NCI-H460 (cell line): ENCODE measurements at places on chromosomes 16 and 17.

- no peak for DNase-seq
These were observed at the start of gene HBZ for GRCh38 chr16:152141-153128. HBZ (plus strand) TSS chr16:152644; CDS start chr16:152910, 266 bp downstream.

DNA sequence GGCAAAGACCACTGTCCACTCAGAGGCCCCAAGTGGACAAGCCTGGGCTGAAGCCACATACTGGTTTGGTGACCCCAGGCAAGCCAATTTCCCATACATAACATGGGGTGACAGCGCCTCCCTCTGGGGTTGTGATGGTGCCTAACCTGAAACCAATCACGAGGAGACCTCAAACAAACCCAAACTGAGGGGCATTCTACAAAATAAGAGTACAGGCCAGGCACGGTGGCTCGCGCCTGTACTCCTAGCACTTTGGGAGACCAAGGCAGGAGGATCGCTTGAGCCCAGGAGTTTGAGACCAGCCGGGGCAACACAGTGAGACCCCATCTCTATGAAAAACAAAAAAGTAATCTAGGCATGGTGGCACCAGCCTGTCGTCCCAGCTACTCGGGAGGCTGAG lies 3.6 kb downstream of the P2RX5 start:
- no peak for DNase-seq

DNA sequence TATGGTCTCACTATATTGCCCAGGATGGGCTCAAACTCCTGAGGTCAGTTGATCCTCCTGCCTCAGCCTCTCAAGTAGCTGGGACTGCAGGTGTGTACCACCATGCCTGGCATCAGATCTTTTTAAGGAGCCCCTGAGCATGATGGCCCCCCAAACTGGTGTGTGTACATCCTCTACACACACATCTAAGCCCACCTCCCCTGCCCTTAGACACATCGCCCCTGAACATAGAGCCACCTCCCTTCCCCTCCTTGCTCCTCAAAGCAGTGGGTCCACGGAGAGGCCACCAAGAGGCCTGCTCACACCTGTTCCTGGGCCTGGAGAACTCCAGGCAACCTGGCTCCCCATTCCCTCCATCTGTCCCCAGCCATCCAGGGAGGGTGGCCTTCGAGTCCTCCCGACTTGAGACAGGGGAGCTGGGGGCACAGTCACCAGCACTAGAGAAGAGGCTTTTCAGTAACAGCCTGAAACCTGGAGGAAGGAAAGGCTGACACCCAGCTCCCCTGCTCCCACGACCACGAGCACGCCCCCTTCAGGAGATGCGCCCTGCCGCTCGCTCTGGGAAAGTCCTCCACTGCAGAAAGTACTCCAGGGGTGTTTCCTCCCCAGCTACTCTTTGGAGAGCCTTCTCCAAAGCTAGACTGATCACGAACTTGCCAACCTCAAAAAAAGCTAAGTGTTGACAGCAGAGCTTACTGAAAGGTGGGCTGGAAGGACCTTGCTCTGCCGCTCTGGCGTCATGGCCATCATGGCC lies 12.6 kb upstream of the PRR29 start:
- no peak for DNase-seq

GRCh38 chr17:19753661-19754463 lies 5.8 kb upstream of the ALDH3A1 start:
- peak; percentile 87 for DNase-seq

- peak; percentile 15 for DNase-seq
These were observed 69.5 kb downstream of the AIPL1 start for GRCh38 chr17:6365200-6365943.

DNA sequence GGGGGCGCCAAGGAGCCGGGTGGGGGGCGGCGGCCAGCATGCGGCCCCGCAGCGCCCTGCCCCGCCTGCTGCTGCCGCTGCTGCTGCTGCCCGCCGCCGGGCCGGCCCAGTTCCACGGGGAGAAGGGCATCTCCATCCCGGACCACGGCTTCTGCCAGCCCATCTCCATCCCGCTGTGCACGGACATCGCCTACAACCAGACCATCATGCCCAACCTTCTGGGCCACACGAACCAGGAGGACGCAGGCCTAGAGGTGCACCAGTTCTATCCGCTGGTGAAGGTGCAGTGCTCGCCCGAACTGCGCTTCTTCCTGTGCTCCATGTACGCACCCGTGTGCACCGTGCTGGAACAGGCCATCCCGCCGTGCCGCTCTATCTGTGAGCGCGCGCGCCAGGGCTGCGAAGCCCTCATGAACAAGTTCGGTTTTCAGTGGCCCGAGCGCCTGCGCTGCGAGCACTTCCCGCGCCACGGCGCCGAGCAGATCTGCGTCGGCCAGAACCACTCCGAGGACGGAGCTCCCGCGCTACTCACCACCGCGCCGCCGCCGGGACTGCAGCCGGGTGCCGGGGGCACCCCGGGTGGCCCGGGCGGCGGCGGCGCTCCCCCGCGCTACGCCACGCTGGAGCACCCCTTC lies 484 bp downstream of the FZD2 start:
- no peak for DNase-seq

DNA sequence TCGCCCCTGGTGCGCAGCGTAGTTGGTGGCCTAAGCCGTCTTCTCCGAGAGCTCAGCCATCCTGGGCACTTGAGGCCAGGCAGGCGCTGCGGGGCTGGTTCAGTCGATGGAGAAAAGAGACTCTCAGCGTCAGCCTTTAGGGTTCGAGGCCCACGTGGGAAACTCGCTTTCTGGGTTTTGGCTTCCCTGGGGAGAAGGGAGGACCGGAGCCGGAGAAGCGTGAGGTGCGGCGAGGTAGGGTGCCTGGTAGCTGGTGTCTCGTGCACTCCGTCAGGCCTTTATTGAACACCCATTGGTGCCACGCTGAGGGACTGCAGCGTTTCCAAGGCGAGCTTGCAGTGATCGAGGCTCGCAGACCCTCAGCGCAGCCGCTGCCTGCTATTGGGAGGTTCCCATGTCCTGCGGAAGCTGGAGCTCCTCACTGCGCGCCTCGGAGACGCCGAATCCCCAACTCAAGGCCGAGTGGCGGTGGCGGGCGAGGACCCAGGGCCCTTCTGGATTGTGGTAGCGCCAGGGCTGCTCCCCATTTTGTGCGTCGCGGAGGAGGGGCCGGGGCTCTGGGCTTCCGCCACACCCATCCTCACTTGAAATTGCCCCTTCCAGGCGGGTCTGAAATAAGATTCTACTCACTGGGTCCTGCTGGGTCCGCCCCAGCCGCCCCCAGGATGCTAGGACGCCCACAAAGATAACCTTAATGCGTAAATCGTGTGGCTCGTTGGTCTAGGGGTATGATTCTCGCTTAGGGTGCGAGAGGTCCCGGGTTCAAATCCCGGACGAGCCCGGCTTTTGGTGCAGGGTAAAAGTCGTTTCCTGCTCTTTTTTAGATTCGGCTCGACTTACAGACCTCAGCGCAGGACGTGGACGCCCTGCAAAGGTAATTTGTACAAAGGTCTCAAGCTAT lies 1.2 kb downstream of the OR1F1 start:
- peak; percentile 62 for DNase-seq

GRCh38 chr17:69609473-69610305 lies 195.2 kb downstream of the MAP2K6 start:
- DNase-seq, result peak; percentile 26

DNA sequence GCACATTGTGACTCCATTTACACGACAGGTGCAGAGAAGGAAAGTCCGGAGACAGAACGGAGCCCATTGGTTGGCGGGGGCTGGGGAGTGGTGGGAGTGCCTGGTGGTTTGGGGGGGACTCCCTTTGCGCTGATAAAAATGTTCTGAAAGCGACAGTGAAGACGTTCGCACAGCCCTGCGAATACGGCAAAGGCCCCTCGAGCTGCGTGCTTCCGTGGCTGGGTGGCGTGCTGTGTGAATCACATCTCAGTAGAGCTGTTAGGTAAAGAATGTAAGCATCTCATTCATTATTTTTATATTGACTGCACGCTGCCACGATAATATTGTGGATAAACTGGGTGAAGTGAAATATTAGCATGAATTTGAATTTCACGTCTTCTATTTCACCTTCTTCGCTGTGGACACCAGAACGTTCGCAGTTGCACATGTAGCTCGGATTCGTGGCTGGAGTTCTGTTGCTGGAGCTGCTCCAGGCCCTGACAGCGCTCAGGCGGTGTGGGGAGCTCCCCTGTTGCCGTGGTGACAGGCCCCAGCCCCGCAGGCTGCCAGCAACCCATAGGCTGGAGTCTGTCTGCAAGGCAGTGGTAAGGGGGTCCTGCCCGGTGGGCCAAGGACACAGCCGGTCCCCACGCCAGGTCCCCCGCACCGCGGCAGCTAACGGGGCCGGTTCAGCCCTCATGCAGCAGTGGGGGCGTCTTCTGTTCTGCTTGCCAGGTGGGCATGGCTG lies 44.6 kb downstream of the SOX8 start:
- DNase-seq, result no peak

DNA sequence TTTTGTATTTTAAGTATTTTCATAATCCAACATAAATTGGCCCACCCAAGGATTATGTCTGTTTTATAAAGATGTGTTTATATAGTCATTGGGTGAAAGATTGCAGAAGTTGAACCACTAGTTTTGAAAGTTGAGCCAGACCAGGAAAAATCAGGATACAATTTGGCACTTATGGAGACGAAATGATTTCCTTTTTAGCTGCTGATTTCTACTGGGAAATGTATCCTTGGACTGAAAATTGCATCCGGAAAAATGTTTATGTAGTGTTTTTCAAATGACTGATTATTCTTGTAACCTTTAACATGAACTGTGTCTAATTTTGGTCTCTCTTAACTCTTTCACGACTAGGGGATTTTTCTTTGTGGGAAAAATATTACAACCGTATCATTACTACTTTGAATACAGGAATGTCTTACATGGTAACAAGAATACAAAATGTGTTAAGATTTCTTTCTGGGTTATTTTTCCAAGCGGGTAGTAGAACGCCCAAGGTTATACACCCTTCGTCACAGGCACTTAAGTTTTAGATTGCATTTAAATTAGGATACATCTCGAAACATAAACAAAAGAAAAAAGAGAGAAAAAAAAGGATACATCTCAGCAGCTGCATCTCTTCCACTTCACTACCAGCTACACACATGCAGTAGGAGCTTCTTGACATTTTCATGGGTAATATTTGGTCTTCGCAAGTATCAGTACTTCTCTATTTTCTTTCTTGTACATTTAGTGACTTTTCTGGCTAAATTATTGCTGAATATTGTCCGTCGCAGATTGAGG lies 273.0 kb upstream of the TBX2 start:
- no peak for DNase-seq

- no peak for DNase-seq
These were observed 25.1 kb downstream of the CASKIN2 start for GRCh38 chr17:75490173-75490743.

GRCh38 chr17:28216052-28216451 lies 102.9 kb upstream of the TMEM97 start:
- no peak for DNase-seq

DNA sequence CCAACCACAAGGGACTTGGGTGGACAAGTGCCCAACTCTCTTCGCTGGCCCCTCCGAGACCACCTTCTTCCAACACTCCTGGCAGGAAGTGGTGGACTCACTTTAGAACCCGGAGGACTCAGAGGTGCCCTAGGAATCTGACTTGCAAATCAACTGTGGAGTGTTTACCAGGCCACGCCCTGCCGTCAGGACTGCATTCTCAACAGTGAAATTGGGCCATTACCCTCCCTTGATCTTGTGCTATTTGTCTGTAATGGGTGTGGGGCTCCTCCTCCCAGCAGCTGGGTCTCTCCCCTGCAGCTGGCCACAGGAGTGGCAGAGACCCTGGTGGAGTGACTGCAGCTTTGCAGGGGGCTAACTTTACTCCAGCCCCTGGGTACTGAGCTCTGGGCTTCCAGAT lies 212.2 kb upstream of the RPL38 start:
- no peak for DNase-seq

DNA sequence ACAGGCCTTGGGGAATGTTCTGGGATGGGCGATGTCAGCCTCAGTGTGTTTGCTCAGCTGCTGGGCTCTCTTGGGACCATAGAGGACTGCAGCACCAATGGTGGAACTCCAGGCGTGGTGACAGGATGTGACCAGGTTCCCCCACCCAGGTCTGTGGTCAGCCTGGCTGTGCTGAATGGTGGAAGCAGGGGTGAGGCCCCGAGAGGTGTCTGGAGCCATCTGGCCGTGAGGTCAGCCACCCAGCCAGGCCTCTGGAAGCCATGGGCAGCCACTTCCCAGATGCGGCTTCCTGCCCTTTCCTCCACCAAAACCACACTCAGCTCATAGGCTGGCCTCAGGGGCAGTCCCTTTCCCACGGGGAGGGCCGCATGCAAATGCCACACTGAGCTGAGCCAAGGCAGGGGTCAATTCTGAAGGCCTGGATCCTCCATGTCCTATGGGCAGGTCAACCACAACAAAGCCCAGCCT lies 7.8 kb upstream of the MAPK7 start:
- no peak for DNase-seq

DNA sequence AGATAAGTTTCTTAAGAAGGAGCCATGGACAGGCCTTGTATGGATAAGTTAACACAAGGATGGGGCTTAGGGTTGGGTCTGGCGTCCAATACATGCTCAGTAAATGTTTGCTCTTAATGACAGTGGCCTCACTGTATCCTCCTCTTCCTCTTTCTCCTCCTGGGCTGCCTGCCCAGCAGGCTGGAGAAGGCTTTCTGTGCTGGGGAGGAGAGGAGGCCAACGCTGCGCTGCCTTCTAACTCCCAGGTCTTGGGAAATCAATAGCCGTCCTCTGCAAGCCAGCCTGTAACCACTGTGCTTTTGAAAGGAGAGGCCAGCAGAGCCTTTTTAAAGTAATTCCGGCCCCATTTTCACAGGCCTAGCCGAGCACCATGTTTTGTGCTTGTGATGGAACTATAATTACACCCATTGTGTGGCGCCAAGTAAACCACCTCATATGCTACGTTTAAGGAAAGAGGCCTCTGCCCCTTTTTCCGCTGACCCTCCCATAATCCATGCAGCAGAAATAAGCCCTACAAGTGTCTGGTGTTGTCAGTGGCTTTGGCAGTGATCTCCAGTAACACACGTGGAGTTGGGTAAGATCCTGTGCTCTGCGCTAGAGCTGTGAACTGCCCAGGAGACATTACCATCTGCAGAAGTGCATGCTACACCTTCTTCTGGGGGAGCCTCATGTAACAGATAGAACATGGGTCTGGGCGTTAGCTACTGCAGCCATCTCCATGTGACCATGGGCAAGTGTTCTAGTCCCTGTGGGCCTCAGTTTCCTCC lies 368.2 kb downstream of the SNX29 start:
- no peak for DNase-seq

- DNase-seq, result no peak
These were observed 36.7 kb downstream of the CCDC57 start for GRCh38 chr17:82175951-82176350.

GRCh38 chr17:65368341-65368740 lies 193.1 kb downstream of the AXIN2 start:
- no peak for DNase-seq
